ENCODE measurements at places on chromosomes 6 and 20.

DNA sequence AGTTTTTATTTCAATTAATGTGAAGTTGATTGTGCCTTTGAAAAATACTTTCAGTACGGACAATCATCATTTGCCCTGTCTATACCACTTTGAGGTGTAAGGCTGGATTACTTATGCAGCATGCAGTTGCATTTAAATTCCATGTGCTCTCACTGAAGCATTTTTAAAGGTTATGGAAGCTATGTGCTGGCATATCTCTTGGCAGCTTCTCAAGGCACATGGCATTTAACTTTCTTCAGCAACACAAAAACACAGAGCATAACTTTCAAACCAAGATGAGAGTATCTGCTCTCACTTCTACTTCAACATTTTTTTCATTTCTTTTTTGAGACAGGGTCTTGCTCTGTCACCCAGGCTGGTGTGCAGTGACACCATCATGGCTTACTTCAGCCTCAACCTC, 360.6 kb upstream of the RUNX2 start:
- DNase-seq = no peak

DNA sequence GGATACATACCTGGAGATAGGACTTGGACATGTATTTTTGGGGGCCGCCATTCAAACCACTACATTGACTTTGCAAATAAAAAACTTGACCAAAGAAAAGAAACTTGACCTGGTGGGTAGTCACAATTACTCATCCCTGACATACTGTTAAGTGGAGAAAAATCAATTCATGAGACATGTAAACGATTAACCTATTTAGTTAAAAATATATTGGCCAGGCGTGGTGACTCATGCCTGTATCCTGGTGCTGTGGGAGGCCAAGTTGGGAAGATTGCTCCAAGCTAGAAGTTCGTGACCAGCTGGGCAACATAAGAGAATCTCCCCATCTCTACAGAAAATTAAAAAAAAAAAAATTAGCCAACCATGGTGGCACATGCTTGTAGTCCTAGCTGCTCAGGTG, 2.5 kb upstream of the SRSF12 start:
- no peak for DNase-seq

- no peak for DNase-seq
Measured at GRCh38 chr20:52008874-52009273, 182.7 kb downstream of the ZFP64 start.

- no peak for DNase-seq
Measured at GRCh38 chr6:133809406-133809805, 79.5 kb upstream of the TCF21 start.

- DNase-seq = no peak
Measured at GRCh38 chr20:50928469-50928868, 2.8 kb downstream of the ADNP start.

GRCh38 chr6:162625846-162626540, 101.6 kb downstream of the PRKN start:
- no peak for DNase-seq

DNA sequence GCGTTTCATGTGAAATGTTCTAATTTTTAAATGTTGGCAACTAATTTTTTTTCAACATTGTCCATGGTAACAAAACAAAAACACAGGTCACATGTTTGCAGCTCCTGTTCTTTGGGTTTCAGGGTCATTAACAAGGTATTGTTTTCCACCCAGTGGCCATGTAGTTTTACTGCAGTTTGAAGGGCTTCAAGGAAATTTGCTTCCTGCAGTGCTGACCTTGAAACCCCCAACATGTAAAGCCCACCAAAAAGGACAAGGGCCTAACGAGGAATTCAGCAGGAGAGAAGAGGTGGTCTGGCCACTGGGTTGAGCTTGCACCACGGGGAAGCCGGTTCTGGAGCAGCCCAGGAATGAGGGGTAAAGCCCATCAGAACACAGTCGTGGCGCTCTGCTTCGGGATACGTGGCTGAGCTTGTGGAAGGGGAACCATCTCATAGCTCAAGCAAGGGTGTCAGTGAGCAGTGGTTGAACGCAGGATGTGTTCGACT, 13.9 kb upstream of the KLHL31 start:
- DNase-seq = no peak

GRCh38 chr20:63320616-63321147, 27.7 kb downstream of the COL20A1 start:
- DNase-seq = peak; percentile 33

DNA sequence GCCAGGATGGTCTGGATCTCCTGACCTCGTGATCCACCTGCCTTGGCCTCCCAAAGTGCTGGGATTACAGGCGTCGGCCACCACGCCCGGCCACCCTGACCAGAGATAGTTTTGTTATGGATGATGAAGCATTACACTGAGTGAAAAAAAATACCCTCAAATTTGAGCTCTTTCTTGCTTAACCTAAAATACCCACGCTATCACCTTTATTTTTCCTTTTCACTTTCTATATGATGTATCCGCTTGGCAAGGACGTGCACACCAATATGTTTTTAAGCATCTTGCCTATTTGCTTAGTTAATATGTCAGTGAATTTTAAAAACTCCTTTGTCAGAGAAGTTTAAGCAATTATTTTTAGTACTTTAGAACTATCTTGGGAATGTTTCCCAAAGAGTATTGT, 150.4 kb downstream of the INSM1 start:
- DNase-seq = no peak

DNA sequence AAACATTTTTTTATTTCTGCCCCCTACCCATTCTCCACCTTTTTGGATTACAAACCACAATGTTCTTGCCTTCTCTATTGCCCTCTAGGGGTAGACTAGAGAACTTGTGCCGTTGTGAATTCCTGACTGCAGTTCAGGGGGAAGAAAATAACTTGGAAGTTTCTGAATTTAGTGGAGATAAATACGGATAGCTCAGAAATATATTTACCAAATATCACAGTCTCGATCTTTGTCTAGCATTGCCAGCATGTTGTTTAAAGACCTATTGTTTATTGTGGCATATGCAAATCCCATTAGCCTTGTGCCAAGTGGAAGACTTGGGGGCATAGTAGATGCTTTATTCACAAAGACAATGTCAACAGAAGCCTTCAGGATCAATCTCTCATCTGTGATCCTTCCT, 154.1 kb upstream of the MMS22L start:
- no peak for DNase-seq

GRCh38 chr6:118679327-118679901, 28.0 kb upstream of the CEP85L start:
- DNase-seq = no peak

- no peak for DNase-seq
Measured at GRCh38 chr6:133966654-133967329, 13.8 kb downstream of the TBPL1 start.

- DNase-seq = no peak
Measured at GRCh38 chr6:15493437-15494168, 169.2 kb downstream of the DTNBP1 start.

GRCh38 chr6:44723439-44724197, 336.1 kb downstream of the CDC5L start:
- no peak for DNase-seq

DNA sequence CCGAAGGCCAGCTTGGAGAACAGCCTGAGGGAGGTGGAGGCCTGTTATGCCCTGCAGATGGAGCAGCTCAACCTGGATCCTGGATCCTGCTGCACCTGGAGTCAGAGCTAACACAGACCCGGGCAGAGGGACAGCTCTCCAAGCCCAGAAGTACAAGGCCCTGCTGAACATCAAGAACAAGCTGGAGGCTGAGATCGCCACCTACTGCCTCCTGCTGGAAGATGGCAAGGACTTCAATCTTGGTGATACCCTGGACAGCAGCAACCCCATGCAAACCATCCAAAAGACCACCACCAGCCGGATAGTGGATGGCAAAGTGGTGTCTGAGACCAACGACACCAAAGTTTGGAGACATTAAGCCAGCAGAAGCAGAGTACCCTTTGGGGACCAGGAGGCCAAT, 223.5 kb upstream of the ID4 start:
- no peak for DNase-seq

GRCh38 chr20:64239449-64240242, 15.9 kb upstream of the PCMTD2 start:
- peak; percentile 53 for DNase-seq

- no peak for DNase-seq
Measured at GRCh38 chr6:100464903-100465700, at the start of gene SIM1. Gene SIM1 (minus strand): TSS chr6:100464921. CDS start chr6:100463468, 1,453 bp downstream.

GRCh38 chr20:21714297-21715192, 9.1 kb downstream of the PAX1 start:
- DNase-seq = no peak

DNA sequence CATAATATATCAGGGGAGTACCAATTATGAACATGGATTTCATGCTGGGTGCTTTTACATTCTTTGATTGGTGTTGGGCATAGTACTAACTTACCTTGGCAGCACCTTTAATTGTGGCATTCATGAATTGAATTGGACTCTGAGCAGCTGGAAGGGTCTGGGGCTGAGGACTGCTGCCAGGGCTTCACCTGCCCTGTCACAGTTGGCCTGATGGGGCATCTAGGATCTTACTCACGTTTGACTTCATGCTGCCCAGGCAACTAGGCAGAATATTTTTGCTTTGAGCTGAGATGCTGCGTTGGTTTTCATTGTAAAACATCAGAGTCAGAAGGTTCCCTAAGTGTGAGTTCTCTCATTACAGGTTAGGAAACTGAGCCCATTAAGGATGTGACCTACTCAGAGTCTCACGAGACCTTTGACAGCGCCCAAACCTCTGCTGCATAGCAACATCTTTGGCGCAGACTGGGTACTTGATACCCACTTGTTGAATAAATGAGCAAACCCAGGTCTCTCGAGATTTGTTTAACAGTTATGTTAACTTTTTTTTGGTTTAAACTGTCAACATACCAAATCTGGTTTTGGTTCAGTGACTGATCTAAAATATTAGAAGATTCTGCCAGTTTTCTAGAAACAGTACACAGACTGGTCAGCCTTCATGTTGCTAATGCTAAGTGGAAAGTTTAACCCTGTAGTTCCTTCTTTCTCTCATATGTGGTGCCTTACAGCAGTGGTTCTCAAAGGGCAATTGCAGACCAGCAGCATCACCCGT, 104.9 kb downstream of the TCP11 start:
- no peak for DNase-seq

- no peak for DNase-seq
Measured at GRCh38 chr20:33005908-33006775, 1.4 kb upstream of the BPIFB2 start.

- no peak for DNase-seq
Measured at GRCh38 chr6:31922942-31923341, 4.6 kb upstream of the C2 start.

GRCh38 chr6:701700-702479, 9.0 kb upstream of the EXOC2 start:
- no peak for DNase-seq

GRCh38 chr6:37127961-37128862, 41.7 kb upstream of the PIM1 start:
- no peak for DNase-seq

GRCh38 chr6:1379017-1379787, 10.2 kb upstream of the FOXF2 start:
- DNase-seq = no peak

DNA sequence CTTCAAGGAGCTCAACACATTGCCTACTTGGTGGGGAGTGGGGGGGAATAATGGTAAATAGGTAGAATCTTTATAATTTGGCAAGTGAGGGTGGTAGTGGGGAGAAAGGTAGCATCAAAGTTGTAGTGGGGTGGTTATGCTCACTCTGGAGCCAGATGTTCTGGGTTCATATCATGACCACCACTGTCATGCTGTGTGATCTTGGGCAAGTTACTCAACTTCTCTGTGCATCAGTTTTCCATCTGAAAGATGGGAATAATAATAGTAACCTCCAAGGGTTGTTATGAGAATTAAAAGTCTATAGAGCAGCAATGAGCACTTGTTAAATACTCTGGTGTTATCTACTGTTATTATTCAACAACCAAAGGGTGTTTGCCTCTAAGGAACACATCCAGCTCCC, 22.0 kb upstream of the PREX1 start:
- no peak for DNase-seq

GRCh38 chr6:13116155-13116554, 212.2 kb downstream of the TBC1D7 start:
- DNase-seq = no peak

- no peak for DNase-seq
Measured at GRCh38 chr6:139965393-139965792, 590.9 kb upstream of the CITED2 start.

GRCh38 chr20:37713396-37713795, 19.6 kb downstream of the CTNNBL1 start:
- no peak for DNase-seq

GRCh38 chr20:32585011-32585585, at the start of gene NOL4L:
Gene NOL4L (minus strand): TSS chr20:32585333. CDS start chr20:32584890, 443 bp downstream.
- DNase-seq = peak; percentile 78
